ENCODE measurements at places on chromosomes 5 and 9.

DNA sequence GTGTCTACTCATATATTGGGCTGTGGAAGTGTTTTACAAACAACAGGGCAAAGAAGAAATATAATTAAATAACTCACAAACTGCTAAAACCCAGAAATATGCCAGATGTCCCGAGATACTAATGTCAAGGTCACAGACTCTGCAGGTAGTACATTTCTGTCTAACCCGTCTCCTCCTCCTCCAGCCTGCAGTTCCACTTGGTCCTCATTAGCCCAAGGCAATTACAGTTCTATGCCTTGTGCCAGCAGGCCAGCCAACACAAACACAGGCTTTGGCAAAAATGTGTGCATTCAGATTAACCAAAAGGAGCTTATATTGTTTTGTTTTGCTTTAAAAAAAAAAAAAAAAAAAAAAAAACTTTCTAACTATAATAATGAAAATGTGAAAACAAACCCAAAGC lies 148.8 kb downstream of the MYO10 start:
- no peak for DNase-seq

DNA sequence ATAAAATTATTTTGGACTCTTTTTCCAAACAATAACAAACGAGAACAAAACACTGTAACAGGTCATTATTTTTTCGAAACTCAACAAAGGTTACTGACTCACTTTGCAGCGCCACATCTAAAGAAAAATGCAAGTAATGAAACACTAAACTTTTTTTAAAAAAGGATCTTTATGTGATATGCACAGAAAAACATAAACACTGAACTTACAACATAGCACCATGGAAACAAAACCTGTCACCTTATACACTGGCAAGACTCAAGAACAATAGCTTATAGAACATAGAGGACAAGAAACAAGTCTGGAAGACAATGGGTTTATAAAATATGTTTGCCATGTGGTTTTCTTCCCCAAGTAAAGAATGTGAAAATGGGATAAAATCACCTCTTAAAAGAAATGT lies 85.2 kb downstream of the AUH start:
- DNase-seq = no peak

DNA sequence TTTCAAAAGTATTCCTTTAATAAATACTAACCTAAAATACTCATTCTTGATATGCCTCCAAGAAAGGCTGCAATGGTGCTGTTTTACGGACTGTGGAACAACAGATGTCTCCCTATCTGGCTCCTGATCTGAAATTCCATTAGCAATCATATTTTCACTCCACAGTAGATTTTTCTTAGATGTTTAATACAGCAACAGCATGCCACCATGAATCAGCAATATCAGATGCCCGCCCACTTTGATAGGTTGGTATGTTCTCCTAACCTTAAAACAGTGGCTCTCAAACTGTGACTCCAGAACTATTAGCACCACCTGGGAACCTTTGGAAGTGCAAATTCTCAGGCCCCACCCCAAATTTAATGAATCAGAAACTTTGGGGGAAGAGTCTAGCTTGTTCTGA lies 110.2 kb downstream of the MLLT3 start:
- DNase-seq = no peak

DNA sequence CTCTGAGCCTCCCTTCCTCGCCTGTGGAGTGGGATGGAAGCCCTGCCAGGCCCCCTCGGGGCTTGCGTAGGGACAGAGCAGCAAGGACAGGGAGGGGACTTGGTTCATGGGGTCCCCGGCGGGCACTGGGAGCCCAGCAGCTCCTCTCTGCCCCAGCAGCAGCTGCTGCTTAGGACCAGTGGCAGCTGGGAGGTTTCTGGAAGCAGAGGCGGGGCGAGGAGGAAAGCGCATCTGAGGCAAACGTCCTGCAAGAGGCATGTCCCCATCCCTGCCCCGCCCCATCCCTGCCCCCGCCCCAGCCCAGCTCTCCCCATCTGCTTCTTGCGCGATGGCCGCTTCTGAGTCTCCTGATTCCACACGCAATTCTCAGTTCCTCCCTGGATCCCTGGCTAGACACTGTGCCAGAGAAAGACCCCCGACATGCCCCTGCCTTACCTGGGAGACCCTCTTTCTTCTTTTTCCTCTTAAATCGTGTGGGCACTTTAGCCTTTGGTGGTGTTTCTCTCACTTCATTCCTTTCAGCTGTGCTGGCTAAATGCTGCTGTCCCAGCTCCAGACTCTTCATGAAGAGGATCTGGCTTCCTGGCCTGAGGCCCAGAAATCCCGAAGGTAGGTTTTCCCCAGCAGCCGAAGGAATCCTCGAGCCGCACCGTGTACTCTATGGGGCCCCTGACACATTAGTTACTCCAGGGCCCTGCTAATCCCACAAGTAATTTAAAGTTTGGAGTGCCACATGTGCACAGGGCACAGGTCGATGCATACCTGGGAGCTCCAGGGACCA lies 4.4 kb upstream of the OR2S2 start:
- no peak for DNase-seq

DNA sequence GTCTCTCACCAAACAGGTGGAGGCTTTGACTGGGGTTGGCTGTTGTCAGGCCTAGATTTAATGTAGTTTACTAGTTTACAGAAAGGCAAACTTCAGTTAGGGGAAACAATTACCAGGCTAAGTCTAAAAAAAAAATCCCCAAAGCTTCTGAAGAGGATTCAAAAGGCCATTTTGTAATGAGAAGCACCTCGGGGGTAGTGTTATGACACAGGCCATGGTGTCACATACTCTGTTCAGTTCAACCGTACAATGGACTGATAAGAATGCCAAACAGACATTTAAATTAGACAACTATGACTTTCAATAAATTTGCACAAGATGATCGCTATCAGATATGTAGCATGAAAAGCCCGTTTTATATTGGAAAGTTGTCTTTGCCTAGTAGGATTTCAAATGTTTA lies 120.1 kb upstream of the PCA3 start:
- DNase-seq = no peak

DNA sequence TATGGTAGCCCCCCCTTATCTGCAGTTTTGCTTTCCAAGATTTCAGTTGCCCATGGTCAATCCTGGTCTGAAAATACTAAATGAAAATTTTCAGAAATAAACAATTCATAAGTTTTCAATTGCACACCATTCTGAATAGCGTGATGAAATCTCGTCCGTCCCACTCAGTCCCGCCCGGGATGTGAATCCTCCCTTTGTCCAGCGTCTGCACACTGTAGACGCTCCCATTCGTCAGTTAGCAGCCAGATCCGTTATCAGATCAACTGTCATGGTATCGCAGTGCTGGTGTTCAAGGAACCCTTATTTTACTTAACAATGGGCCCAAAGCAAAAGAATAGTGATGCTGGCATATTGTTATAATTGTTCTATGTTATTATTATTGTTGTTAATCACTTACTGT lies 98.6 kb downstream of the TMEM215 start:
- DNase-seq = no peak

GRCh38 chr9:134706522-134706921 lies 64.9 kb downstream of the COL5A1 start:
- no peak for DNase-seq

- no peak for DNase-seq
Measured at GRCh38 chr5:34676416-34676815, 20.3 kb downstream of the RAI14 start.

DNA sequence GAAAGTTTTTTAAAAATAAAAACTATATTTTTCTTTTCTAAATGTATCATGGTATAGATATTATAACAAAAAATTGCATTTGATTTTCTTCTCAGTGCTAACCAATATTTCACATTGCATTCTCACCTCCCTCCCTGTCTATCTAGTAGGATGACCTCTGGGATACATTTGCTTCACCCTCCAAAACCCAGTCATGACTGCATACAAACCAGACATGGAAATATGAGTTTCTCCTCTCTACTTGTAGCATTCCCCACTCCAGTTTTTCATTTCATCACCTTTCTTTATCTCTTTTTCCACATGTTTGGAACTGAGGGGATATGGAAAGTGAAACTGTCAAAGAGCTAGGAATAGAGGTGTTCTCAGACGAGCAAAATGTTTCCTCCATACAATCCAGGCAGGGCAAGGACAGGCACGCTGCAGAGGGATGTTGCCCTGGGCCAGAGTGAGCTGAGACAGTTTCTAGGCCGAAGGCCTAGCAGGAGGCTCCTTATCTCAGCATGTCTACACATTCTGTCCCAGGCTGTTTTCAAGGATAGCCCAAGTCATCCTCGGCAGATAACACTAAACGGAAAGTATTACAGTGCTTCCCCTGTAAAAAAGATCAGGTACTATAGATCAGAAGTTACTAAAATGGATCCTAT lies 46.7 kb downstream of the MEF2C start:
- no peak for DNase-seq

- no peak for DNase-seq
Measured at GRCh38 chr5:43161244-43161643, 30.8 kb upstream of the NIM1K start.

- no peak for DNase-seq
Measured at GRCh38 chr5:169723103-169723831, 86.2 kb downstream of the DOCK2 start.

GRCh38 chr5:143093452-143094086 lies 309.9 kb downstream of the NR3C1 start:
- DNase-seq = no peak
